ENCODE measurements at places on chromosomes 7 and 10. TPM values are rescaled to one million over a fixed set of nuclear protein-coding genes. Genes with fewer than 3 reads are reported as not detected.

DNA sequence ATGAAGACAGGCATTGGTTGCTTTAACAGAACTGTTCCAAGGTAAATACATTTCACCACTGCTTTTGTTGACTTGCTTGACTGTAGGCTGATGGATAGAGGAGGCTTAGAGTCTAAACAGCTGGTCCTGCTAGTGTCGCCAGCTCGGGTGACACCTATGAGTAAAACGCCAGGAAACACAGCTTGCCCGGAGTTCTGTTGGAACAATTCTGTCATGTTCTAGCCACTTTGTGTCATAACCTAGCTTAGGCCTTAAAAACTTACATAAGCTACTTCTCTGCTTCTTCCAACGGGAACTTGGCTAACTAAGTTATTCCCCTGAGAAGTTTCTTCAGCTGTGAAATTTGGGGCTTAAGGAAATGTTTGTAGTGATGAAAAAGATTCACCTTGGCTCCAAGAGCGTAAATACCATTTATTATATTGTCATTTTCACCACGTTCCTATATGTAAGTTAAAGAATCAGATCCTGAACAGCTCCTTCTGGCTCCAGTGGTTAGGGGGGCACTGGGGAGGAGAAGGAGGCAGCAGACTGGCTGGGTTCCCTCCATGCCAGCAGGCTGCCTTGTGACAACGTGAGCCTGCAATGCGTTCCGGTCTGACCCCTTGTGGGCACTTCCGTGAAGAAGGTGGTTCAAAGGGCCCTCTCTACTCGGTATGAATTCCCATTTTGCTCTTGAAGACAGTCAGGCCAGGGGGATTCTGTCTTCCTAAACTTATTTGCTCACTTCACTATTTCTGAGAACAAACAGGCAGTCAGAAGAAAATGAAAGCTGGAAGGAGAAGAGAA is 253.2 kb downstream of the BMPER start:
- no peak for DNase-seq

GRCh38 chr7:166338-167060 is 25.9 kb upstream of the FAM20C start:
- no peak for DNase-seq

- no peak for DNase-seq
Measured at GRCh38 chr7:128165927-128166420, 75.1 kb upstream of the LEP start.

DNA sequence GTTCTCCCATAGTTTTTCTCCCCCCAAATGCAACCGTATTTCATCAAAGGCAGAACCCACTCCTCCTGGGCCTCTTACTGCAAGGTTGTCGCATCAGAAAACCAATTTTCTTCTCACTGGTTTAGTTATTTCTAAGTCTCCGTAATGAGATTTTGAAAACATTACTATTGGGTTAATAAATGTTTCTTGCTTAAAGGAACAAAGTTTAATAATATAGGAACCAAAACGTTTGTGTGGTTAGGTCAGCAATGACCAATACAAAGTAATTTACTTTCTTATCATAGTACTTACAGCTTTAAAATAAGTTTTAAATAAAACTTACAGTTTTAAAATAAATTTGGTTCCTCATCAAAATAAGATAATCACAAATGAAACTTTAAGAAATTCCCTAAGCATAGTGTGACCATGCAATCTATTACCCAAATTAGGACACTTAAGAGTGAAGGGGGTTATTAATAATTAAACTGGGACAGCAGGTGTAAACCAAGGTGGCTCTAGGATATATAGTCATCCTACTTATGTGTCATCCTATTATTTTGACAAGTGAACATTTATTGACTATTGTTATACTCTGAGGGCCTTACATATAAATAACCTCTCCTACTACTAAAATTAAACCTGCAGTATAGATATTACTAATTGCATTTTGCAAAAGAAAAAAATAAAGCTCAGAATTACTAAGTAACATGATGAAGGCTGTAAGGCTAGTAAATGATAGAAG is 415.4 kb upstream of the LRRN3 start:
- no peak for DNase-seq

UTF1 gene
- not detected for polyA plus RNA-seq

All from left kidney (tissue), 8 donors.